Left ventricle myocardium superior (tissue), 1 donor: ENCODE measurements at places on chromosomes 6 and 20. TPM values are rescaled to one million over a fixed set of nuclear protein-coding genes. Genes with fewer than 3 reads are reported as not detected.

DNA sequence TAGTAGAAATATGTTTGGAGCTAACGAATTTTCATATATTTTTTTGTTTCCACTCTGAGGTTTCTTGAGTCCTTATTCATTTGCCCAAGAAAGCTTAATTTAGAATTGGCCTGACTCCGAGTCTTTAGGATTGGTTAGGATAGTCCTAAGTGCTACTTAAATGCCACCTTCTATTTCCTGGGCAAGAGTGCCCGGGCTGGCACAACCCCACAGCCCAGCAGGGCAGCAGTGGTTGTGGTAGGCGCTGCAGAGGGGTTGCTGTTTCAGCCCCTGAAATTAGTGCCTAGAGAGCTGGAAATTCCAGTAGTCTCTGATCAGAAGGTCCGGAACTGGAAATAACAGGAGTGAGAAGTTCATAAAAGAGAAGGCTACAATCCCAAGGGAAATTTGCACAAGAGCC, 139.4 kb upstream of the TENT5A start:
- DNase-seq = peak; percentile 28

DNA sequence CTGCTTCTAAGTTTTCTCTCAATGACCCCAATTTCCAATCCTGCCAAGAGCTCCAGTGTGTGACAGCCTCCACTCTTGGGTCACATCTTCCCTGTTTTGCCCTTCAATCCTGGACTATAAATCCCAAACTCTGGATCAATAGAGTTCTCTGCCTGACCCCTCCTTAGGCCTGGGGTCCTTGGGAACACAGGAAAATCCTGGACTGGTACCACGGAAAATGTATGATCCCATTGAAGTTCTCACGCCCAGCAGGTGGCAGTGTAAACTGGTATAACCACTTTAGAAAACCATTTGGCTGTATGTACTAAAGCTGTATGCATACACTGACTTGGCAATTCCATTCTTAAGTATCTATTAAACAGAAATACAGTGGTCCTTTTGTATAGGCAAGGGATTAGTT, 98.0 kb downstream of the SNAP25 start:
- DNase-seq = no peak

DNA sequence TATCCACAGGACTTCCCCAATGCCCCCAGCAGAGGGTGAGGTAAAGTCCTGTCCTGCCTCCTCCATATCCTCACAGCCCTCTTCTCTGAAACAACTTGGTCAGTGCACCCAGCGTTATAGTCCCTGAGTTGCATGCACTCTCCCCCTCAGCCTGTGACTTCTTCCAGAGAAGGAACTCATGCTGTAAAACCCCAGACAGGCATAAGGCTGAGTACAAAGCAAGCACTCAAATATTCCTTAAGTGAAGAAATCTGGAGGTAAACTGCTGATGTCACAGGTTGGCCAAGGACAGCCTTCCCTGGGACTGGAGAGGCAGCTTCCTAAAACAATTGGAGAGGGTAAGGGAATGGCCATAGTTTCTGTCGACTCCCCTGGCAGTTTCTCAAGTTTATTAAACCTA, 12.9 kb upstream of the SRPK1 start:
- no peak for DNase-seq

DNA sequence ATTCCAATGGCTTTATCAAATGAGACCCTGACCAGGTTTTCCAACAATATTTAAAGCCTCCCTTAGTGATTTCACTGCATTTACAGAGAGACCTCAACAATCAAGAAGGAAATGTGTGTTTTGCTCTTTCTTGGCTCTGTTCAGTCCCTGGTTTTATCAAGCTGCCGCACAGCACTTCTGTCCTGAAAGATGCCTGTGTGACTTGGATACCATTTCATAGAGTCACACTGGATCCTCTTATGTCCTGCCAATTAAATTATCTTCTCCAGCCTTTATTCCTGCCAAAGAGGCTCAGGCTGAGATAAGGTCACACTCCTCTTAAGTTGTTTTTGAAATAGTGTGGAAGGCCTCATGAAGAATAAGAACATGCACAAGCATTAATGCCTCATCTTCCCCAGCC, 197.0 kb upstream of the RNF217 start:
- no peak for DNase-seq

DNA sequence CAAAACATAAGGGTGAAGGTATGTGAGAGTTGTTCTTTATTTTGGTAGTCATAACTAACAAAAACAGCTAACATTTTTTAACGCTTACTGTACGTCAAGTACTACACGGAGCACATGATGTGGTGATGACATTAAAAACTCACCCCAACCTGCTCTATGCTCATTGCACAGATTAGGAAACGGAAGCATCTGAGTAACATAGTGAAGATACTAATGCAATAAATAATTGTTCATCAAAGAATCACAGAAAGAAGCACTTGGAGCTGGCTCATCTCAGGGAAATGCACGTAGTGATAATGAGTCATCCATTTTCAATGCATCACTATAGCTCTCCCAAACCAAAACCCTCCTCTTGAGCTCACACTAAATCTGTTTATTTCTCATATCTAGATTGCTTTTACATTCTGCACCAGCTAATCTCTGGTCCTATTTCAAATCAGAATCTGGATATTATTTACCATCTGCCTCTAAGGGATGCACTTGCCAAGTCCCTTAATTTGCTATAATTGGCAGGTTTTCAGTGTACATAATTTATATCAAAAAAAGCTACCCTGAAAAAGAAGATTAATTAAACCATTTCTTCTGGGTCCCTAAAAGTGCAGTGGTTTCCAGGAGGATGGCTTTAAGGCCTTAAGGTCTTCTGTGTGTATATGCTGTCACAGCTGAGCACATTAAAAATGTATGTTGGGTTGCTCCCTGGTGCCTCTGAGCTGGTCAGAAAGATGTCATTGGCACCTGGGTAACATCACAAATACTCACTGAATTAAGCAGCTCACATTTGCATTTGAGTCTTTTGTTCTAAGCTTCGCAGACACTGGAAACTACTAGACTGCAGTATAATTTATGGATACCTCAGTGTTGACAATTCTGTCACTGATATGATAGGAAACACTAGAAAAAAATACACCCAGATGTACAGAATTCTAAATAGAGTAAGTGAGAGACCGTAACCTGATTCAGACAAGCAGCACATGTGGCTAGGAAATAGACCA, 677.4 kb upstream of the CITED2 start:
- DNase-seq = no peak

GRCh38 chr6:88380083-88380482, 213.9 kb upstream of the CNR1 start:
- peak; percentile 56 for DNase-seq

Gene NKAIN2
- total RNA-seq = 0.20 TPM

Gene POM121L2
- total RNA-seq = not detected

Gene ELOVL5
- total RNA-seq = 21.2 TPM

Gene KCNQ2
- total RNA-seq = 0.52 TPM
